Esophagus squamous epithelium (tissue), 5 donors: ENCODE measurements at places on chromosomes 11 and 22. TPM values are rescaled to one million over a fixed set of nuclear protein-coding genes. Genes with fewer than 3 reads are reported as not detected.

- peaks cover 56% of the 10 kb centered on the region for H3K4me1 ChIP-seq
- no peak overlapping the region for H3K4me3 ChIP-seq
- no peaks in the 10 kb centered on the region for H3K27me3 ChIP-seq
These were observed 12.9 kb downstream of the NAV2 start for GRCh38 chr11:19725379-19726079.

DNA sequence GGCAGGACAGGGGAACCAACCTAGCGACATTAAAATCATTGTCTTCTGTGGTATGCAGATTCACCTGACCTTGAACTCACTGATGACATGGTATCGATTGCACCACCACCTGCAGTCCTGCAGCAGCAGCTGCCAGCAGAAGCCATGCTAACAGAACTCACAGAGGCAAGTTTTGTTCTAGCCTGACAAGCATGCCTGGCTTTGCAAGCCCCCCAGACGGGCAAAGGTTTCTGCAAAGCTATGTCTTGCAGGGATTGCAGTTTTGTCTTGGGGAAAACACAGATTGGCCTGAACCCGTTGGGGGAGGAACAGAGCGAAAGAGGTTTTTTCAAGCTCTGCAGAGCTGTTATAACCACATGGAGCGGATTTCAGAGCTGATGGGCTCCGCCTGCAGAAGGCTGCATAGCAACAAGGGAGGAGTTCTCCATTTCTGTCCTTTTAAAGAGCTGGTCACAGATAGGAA, 221.0 kb downstream of the HIPK3 start:
- no peaks in the 10 kb centered on the region for H3K4me1 ChIP-seq
- no peak overlapping the region for H3K27ac ChIP-seq
- DNase-seq, result no peak
- H3K36me3 ChIP-seq, result no peaks in the 10 kb centered on the region
- H3K4me3 ChIP-seq, result no peak overlapping the region

GRCh38 chr22:38964989-38965388, 7.6 kb downstream of the APOBEC3A start:
- H3K36me3 ChIP-seq, result no peaks in the 10 kb centered on the region
- DNase-seq, result no peak
- H3K27me3 ChIP-seq, result no peaks in the 10 kb centered on the region
- no peak overlapping the region for H3K4me3 ChIP-seq
- H3K27ac ChIP-seq, result no peak overlapping the region

The UQCR10 gene
- total RNA-seq, result 50.7 TPM

The MCHR1 gene
- total RNA-seq, result not detected

DNA sequence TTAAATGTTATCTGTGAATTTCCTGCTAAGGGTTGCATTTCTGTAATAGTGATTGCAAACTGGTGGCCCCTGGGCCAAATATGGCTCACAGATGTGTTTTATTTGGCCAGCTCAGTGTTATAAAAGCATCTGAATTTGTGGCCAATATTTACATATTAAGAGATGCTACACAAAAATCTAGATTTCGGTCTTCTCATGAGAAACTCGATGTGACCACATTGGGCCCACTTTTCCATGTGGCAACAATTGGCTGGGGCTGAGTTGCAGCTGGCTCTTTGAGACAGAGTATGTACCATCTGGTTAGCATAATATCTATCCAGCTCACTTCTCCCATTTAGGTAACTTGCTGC, 244.5 kb upstream of the POU2AF2 start:
- no peaks in the 10 kb centered on the region for H3K4me1 ChIP-seq
- DNase-seq, result no peak
- H3K4me3 ChIP-seq, result no peak overlapping the region
- no peaks in the 10 kb centered on the region for H3K27me3 ChIP-seq
- H3K27ac ChIP-seq, result no peak overlapping the region
- no peaks in the 10 kb centered on the region for H3K36me3 ChIP-seq

DNA sequence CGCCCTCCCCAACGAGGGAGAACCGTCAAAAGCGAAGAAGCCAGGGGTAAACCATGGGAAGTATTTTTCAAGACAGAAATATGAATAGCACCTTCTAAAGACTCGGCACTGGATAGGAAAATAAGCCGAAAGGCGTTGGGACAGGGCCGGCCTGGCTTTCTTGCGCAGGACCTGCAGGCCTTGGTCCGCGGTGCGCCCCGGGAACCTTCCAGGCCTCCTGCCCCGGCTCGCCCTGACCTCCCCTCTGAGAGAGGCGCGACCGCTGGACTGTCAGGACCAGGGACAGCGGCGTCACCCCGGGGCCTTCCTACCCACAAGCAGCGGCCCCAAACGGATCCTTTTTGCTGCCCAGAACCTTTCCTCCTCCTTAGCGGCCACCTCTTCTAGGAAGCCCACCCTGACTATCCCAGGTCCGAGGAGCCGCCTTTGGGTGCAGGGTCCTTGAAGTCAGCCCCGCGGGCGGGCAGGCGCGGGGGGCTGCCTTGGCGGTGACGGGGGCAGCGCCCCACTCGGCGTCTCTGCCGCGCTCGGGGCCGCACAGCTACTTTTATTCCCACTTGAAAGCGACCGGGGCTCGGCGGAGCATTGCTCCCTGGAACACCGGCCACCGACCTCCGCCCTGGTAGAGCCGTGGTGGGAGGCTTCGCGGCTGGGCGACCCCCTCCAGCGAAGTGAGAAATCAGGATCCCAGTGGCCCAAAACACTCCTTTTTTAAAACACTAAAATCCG, 650 bp upstream of the MAPK11 start:
- peaks cover 8% of the 10 kb centered on the region for H3K36me3 ChIP-seq
- H3K4me3 ChIP-seq, result peak overlapping the region; percentile 74
- DNase-seq, result no peak
- H3K27me3 ChIP-seq, result peaks cover 17% of the 10 kb centered on the region

- no peak for DNase-seq
- H3K4me1 ChIP-seq, result peaks cover 71% of the 10 kb centered on the region
- peaks cover 40% of the 10 kb centered on the region for H3K36me3 ChIP-seq
- no peaks in the 10 kb centered on the region for H3K27me3 ChIP-seq
- H3K27ac ChIP-seq, result peak overlapping the region; percentile 93
- H3K4me3 ChIP-seq, result no peak overlapping the region
These were observed 4.9 kb downstream of the NOL12 start for GRCh38 chr22:37690901-37691504.

The YPEL4 gene
- total RNA-seq, result 0.56 TPM
